RWPE2 (cell line): ENCODE measurements at places on chromosomes 16 and 17.

DNA sequence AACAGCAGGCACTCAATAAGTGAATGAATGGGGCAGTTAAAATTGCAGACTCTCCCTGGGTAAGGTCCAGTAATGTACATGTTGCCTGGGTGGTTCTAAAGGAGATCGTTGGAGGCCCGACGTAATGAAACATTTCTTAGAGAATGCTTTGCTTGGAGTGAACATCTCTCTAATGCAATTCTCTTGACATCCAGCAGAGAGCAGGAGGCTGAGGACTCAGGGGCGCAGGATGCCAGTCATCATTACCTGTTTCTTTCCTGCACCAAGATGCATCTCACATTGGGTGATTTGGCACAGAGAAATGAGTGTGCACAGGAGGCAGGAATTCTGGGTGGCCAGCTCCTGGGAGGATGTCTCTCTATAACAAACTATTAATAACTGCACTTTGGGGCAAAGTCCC, 130.3 kb upstream of the RBBP6 start:
- DNase-seq = no peak

DNA sequence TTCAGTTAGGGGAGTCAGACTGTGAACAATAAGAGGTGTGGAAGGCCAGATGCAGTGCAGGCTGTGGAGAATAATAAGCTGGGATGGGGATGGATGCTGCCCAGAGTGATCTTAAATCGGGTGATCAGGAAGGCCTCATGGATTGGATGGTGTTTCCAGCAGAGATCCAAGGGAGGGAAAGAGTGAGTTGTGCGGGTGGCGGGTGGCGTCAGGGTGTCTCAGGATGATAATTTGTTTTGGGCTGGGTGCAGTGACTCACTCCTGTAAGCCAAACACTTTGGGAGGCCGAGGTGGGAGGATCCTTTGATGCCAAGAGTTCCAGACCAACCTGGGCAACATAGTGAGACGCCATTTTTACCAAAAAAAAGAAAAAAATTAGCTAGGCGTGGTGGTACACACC, 7.9 kb downstream of the CLUAP1 start:
- DNase-seq = no peak

DNA sequence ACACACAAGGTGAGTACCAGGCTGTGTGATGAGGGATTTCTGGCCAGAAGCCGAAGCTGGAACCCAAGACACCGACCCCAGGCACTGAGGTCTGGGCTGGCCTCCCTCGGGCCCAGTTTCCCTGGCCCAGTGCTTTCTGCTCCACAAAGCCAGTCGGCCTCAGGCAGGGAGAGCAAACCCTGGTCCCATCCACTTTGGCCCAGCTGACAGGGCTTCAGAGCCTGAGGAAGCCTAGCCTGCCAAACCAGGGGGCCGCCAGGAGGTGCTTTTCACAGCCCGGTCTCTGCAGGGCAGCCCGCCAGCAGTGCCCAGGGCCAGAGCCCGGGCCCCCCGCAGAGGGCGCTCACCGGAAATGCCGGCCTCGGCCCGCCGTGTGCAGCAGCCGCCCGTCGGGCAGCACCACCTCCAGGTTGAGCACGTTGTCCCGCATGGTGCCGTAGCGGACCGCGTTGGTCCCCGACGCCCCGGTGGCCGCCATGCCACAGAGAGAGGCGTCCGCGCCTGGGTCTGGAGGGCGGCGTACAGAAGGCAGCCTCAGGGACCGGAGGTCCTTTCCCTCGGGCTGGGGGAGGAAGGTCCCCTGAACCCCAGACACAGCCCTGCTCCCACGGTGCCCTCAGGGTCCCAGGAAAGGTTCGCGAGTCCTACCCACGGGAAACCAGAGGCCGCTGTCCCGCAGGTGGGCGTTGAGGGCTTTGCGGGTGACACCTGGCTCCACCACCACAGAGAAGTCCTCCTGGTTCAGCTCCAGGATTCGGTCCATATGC, 2.2 kb downstream of the LDHD start:
- DNase-seq = no peak

DNA sequence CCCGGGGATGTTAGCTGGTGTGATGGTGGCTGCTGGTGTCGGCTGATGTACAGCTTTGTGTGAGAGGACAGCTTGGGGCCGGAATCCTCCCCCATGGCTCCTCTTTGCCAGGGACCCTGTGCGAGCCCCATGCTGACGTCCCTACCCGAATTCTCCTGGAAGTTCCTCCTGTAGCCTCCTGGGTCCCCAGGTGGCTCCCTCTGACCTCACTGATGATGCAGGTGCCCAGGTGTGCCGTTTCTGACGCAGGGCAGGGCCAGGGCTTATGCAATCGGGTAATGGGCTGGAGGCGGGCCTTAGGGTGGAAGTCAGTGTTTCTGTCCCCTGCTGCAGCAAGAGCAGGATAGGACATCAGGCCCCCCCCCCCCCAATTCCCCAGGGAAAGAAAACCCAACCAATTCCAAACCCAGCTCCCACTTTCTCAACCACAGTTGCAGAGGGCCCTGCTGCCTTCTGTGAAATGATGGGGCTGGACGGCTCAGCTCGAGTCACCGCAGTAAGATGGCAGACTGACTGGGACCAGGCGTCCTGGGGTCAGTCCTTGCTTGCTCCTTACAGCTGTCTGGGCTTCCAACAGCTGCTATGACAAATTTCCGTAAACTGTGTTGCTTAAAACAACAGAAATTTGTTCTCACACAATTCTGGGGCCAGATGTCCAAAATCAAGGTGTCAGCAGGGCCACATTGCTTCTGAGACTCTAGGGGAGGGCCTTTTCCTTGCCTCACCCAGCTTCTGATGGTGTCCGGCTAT, 139.0 kb upstream of the PLCG2 start:
- DNase-seq = no peak

DNA sequence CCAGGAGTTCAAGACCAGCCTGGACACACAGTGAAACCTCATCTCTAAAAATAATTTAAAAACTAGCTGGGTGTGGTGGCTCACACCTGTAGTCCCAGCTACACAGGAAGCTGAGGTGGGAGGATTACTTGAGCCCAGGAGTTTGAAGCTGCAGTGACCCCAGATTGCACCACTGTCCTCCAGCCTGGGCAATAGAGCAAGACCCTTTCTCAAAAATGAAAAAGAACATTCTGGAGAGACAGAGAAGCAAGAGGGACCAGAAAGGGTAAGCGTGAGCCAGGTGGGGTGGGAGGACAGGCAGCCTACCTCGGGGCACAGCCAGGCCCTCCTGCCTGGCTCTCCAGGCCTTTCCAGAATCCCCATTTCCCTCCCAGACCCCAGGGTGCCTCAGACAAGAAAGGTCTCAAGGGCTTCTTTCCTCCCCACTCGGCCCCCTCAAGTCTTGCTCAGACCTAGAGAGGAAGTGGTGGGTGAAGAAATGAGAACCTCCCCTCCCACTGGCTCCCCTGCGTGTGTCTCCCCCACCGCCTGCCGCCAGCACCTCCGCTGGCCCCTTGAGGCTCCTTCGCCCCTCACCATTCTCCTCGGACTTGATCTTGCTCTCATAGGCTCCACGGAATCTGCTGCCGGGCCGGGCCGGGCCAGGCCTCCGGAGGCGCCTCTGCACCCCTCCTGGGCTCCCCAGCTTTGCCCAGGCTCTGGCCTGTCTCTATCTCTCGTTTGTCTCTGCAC, 503 bp downstream of the C16orf54 start:
- no peak for DNase-seq
